ENCODE measurements at places on chromosomes 3 and 15.
A peak's percentile ranks its signal among the peaks of the same experiment; 100 is the strongest.

DNA sequence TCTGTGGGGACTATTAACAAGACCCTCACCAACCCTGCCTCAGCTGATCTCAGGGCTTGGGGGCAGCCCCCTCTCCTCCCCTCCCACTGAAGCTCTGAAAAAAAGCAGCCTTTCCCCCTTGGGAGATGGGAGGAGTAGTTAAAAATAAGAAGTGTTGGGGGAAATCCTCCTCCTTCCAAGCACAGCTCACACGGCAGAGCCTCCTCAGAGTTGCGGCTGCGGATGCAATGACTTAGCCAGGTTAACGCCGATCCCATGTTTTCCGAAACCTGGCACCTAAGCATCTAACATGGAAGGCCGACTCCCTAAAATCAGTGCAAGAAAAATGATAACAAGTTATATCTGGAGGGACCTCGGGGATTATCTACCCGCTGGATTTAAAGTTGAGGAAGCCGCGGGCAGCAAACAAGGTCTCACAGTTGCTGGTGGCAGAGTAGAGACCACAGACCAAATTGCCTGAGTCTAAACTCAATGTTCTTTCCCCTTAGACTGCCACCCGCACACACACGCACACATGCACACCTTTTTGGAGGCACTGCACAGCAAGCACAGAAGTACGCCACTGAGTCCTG, 1.1 kb upstream of the TPM1 start:
- no peak for DNase-seq

- peak; percentile 82 for DNase-seq
These were observed 129.8 kb downstream of the SATB1 start for GRCh38 chr3:18295171-18295920.

- DNase-seq: no peak
These were observed 56.6 kb downstream of the PGPEP1L start for GRCh38 chr15:98951004-98951403.

GRCh38 chr3:168472783-168473182, 377.1 kb upstream of the GOLIM4 start:
- no peak for DNase-seq

GRCh38 chr3:72444656-72445223, 403.5 kb downstream of the SHQ1 start:
- DNase-seq: no peak

GRCh38 chr3:121998611-121999473, 23.2 kb downstream of the ILDR1 start:
- no peak for DNase-seq

GRCh38 chr3:55951388-55951787, 464.3 kb upstream of the WNT5A start:
- no peak for DNase-seq

GRCh38 chr15:74400915-74401757, 32.6 kb downstream of the SEMA7A start:
- DNase-seq: peak; percentile 69

- peak; percentile 36 for DNase-seq
These were observed 51.9 kb upstream of the ADAMTSL3 start for GRCh38 chr15:83602021-83602420.

GRCh38 chr3:11606865-11607440, 36.8 kb downstream of the VGLL4 start:
- no peak for DNase-seq

- no peak for DNase-seq
These were observed 22.8 kb upstream of the LRRC34 start for GRCh38 chr3:169835533-169835932.

GRCh38 chr15:99568625-99569352, 3.0 kb downstream of the MEF2A start:
- no peak for DNase-seq

DNA sequence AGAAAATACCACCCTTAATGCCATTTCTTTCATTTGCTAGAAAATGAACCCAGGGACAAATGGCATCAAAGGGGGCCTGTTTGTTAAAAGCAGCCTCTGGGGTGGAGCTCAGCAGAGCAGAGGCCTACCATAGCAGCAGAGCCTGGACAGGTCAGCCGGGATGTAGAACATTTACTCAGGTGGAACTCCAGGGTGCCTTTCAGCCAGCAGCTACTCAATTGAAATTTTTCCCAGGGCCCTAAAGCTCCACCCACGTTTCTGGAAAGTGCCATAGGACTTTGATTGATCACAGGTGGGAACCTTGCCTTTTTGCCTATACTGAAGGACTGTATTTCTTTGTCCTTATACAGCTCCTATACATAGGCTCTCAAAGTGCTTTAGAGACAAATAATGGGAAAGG, 74.5 kb upstream of the C15orf61 start:
- no peak for DNase-seq

DNA sequence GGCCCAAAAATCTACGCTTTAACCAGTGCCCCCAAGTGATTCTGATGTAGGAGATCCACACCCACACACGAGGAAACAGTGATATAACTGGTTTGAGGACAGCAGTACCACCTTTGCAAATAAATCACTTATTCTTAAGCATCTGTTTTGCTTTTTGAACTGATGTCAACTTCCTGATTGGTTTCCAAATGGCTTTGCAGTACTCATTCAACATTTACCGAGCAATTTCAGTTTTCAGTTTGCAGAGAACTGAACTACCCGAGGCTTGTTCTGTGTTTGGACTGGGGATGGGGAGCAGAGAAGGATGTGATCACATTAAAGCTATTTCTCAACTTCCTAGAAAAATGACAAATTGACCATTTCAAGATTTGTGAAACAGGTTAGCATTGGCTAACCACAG, 1.1 kb upstream of the GYG1 start:
- DNase-seq: no peak

- no peak for DNase-seq
These were observed 240.9 kb downstream of the UACA start for GRCh38 chr15:70522323-70522966.

DNA sequence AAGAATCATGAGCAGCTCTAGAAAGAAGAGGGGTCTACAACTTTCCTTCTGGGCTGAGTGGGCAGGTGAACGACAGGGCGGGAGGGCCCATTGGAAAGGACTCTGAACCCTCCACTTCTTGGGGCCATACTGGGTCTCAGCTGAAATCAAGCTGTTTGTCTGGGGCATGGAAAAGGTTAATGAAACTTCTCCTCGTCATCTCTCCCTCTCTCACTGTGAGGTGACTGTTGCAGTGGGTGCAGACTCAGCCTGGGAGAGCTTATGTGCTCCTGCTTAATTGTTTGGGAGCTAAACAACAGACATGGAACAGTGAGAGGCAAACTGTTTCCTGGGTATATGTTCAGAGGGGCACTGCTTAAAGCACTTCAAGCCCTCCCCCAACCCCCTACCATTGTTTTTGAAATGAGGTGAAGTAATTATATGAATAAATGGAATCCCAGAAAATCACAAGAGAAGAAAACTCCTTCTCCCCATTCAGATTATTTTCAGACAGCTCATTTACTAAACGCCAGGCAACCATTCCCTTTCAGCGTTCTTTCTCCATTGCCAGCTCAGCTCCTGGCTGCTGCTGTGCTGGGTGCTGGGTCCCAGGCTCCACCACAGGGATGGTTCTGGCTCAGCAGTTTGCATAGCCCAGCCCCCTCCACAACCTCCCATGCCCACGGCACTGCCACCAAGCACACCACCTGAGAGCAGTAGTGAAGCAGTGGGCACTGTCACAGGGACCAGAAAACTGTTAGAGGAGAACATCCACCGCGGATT, 444.9 kb upstream of the TBL1XR1 start:
- no peak for DNase-seq

DNA sequence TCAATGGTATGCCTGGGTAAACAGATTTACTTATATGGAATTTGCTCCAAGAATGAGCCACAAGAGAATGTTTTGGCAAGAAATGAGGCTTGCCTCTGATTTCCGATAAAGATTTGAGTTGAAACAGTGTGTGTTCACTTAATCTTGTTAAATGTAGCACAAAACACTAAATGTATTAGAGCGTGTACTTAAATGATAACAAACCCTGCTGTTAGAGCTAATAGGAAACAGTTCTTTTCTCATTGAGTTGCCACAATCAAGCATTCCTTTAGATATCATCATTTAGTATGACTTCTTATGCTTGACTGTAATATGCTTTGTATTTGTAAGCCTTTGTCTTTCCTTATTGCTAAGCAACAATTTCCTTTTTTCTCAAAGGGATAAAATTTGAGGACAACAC, 353.6 kb upstream of the ZNF717 start:
- DNase-seq: no peak

GRCh38 chr3:58299839-58300516, 6.1 kb upstream of the RPP14 start:
- DNase-seq: no peak

GRCh38 chr3:46895204-46895660, 17.7 kb downstream of the PTH1R start:
- no peak for DNase-seq

DNA sequence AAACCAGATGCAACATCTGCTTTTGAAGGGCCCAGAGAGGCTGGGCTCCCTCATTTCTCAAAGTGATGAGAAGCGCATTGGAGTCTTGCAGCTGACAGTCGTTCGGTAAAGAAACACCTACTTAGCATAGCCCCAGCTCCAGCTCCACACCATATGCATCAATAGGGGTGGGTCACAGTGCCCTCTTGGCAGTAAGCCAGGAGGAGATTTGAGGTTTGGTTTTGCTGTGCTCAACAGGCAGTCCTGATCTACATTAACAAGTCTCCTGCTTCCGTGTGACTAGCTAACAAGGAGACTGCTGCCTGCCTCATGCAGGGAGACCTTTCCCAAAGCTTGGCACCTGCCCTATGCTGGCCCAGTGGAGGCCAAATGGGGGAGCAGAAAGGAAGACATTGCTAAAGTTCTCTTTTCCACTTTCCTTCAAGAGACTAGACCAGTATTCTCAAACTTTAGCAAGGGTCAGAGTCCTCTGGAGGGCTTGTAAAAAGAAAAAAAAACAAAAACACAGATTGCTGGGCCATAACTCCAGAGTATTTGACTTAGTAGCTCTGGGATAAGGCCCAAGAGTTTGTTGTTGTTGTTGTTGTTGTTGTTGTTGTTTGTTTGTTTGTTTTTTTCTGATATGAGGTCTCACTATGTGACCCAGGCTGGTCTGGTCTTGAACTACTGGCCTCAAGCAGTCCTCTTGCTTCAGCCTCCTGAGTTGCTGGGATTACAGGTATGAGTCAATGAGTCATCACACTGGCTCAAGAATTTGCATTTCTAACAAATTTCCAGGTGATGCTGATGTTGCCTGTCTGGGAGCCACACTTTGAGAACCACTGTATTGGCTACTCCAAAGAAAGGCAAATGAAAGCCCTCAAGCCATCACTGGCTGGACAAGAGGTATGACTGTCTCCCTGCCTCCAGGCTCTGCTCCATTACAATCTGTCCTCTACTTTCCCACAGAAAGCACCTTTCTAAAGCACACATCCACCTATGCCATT, 294.9 kb downstream of the RORA start:
- no peak for DNase-seq

GRCh38 chr3:1967525-1967924, 131.1 kb upstream of the CNTN4 start:
- DNase-seq: no peak

- no peak for DNase-seq
These were observed 42.0 kb upstream of the CGNL1 start for GRCh38 chr15:57334257-57334656.

DNA sequence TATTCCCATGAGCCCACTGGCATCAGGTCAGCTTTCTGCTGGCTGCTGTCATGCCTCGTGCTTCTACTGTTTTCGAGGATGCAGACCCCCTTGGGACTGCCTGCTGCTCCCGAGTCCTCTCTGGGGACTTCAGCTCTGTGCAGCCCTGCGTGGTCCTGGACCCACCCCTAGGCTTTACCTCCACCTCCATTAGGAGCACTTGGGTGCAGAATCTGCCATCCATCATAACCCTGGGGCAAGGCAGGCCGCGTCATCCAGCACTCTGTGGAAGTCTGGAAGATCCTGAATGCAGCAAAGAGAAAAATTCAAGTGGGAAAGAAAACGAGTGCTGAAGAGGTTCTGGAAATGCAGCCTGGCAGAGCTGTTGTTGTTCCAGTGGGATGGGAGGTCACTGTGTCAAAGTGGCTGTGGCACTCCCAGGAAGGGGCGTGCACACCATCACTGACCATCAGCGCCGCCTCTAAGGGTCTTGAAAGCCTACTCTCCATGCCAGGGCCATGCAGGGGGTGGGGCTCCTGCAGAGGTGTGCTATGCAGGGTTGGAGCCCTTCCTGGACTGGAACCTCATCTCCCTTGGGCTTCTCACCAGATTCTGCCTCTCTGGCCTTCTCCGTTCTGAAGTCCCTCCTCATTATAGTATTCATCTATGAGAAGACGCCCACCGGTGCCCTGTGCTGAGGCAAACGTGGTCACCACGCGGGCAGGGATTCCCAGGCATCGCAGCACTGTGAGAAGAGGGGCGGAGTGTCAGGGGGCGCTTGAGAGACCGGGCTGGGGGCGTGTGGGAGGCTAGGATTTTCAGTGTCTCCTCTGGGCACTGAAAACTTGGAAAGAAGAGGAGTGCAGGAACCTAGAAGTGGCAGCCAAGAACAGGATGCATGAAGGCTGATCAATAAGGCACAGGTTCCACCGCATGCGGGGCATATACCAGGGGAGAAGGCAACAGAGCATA, 12.5 kb downstream of the EPB42 start:
- DNase-seq: no peak

DNA sequence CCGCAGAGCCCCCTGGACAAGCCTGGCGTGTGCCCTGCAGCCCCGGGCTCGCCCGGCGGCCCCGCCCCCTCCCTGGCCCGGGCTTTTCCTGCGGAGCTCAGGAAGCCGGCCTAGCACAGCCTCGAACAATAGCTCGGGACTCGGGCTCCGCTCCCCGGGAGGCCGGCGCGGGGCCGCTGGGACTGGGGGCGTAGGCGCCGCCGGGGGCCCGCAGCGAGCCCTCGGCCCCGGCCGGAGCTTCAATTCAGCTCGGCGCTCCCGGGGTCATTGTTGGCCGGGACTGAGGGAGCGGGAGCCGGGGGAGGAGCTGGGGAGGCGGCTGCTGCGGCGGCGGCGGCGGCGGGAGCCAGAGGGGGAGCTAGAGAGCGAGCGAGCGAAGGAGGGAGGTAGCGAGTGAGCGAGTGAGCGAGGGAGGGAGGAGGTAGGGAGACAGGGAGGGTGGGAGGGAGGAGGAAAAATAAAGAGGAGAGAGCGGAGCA, 41.0 kb upstream of the ROPN1 start:
- no peak for DNase-seq

DNA sequence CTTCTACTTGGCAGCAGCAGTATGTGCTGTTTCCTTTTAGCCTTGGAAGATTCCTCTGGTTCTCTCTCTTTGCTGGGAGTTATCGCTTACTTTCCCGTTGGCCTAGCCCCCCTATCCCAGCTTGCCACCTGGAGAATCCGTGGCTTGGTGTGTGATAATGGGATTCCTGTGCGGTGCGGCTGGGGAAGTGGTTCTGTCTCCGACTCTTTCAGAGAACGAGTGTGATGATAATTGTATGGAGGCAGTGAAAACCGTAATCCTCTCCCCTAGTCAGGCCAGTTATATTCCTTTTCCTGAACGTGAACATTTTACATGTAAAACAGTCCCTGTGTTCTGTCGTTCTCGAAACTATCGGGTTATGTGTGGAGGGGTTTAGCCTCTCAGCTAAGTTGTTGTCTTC, 300.1 kb upstream of the C2CD4B start:
- DNase-seq: no peak

DNA sequence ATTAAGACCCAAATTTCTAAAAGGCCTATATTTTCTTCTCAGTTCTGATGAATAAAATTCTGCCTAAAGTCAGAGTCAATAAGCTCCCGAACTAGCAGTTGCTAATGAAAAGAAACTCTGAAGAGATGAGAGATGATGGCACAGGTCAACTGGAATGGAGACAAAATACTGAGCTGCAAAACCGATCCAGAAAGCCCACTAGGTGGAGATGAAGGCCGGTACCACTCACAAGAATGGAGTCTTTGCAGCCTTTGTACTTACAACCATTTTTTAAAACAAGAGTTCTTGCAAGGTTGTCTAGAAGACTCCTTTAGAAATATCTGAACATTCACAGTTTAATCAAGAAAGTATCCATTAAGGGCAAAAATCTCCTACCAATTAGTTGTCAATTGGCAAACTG, 119.9 kb upstream of the TJP1 start:
- no peak for DNase-seq
